ENCODE measurements at places on chromosomes 16 and 17.

- no peak for DNase-seq
These were observed 503 bp upstream of the TBX4 start for GRCh38 chr17:61451538-61452300.

DNA sequence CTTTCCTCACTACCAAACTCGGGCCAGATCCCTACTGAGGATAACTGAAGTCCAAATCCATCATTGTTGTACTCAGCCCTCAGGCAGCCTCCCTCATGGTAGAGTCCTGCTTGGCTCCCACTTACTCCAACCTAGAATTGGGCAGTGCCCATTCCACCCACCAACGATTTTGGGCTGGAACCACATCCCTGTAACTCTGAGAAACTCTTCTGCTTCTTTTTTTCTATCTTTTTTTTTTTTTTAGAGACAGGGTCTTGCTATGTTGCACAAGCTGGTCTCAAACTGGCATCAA is 1.2 kb downstream of the PRR14 start:
- no peak for DNase-seq

DNA sequence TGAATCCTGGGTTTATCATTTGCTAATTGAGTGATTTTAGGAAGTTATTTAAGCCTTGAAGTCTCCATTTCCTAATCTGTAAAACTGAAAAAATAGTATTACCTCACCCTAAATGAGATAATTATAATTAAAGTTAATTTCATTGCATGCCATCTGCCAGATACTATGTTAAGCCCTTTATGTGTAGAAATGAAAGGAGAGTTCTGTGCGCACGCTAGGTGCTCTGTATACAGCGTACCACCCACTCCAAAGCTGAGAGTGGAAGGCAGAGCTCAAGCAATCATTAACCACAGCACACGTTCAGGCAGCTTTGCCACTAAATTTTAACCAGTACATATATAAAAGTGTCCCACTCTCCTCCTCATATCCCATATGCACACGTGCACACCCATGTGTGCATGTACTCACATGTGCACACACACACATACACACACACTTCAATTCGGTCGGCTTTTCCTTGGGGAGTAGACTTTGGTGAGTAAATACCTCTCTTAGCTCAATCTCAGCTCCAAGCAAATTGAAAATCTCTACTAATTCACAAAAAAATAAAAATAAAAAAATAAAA is 204.8 kb downstream of the GRIN2A start:
- DNase-seq: no peak

DNA sequence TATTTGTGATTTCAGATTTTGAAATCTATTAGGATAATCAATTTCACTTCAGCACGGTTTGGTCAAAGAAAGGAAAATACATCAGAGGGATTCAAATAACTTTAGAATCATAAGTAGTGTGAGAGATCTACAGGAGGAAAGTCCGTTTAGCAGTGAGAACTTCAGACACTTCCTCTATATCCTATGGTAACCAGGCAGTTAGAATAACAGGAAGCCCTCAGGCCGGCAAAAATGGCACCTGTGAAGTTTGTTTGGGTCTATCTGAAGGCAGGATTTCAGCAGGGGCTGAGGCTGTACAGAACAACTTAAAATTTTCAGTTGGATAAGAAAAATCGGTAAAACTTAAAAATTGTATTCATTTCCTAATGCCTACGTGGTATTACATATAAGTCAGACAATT is 24.9 kb downstream of the KCNJ16 start:
- DNase-seq: no peak

DNA sequence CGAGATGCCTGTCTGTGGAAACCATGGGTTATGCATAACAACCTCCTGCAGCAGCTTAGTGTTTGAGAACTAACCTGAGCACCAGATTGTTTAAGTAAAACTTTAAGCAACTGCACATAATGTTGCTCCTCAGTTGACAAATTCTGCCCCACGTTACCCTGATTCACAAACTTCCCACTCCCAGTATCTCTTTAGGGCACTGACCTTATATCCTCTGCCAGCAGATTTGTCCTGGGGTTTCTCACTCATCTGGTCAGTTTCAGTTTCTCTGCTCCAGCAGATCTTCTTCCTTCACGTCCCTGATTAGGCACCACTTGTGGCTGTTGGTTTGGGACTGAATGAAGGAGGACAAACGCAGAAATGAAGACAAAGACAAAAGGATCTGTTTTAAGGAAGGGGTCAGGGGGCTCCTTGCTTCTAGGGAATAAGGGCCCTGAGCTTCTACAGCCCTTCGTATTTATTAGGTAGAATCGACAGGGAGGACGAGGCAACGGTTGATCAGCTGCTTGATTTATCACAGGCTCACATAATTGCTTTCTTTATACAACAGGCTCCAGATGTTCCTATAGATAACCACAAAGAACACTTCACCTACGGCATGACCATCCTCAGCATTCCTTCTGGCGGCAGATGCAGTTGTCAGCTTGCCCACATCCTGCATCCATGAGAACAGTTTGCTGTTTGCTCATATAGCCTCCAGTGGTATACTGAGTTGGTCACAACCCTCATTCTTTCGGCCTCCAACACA is 13.5 kb upstream of the ZNF689 start:
- no peak for DNase-seq
